ENCODE measurements at places on chromosomes 6 and 20. TPM values are rescaled to one million over a fixed set of nuclear protein-coding genes. Genes with fewer than 3 reads are reported as not detected.

- no peaks in the 10 kb centered on the region for H3K36me3 ChIP-seq
- H3K27me3 ChIP-seq, result no peaks in the 10 kb centered on the region
- no peak overlapping the region for H3K27ac ChIP-seq
- DNase-seq, result no peak
- H3K4me1 ChIP-seq, result peaks cover 10% of the 10 kb centered on the region
- H3K4me3 ChIP-seq, result no peak overlapping the region
These were observed 55.0 kb downstream of the KIF13A start for GRCh38 chr6:17932330-17932852.

DNA sequence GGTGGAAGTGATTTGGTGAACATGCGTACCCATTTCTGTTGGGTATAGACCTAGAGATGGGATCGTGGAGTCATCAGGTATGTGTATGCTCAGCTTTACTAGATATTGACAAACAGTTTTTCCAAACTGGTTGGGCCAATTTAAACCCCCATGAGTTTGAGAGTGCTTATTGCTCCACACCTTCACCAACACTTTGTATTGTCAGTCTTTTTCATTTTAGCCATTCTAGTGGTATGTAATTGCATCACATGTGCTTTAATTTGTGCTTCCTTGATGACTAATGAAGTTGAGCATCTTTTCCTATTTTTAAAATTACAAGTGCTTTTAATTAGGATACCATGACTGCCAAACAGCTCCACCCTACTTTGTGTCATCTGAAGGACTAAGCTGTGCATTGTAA lies 158.9 kb upstream of the AKIRIN2 start:
- no peak overlapping the region for H3K4me3 ChIP-seq
- H3K27me3 ChIP-seq, result peaks cover 18% of the 10 kb centered on the region
- H3K27ac ChIP-seq, result no peak overlapping the region
- no peak for DNase-seq
- no peaks in the 10 kb centered on the region for H3K36me3 ChIP-seq
- no peaks in the 10 kb centered on the region for H3K4me1 ChIP-seq

SULF2 gene
- total RNA-seq, result 0.69 TPM

VIP gene
- not detected for total RNA-seq

Measured in A673 (cell line).